Adrenal gland (tissue), 19 donors: ENCODE measurements at places on chromosomes 1 and 21. TPM values are rescaled to one million over a fixed set of nuclear protein-coding genes. Genes with fewer than 3 reads are reported as not detected.

DNA sequence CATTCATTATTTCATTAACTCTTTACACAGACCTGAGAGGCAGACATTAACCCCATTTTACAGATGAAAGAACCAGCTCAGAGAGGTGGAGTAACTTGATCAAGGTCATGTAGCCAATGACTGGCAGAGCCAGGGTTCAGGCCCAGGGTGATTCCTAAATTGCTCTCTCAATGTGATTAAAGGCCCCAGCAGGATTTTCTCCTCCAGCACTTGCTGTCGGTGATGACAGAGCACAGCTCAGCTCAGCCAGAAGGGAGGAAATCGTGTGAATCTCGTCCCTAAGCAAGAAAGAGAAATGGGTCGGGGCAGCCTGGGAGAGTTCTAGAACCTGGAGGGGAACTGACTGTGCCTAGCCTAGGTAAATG lies 19.5 kb upstream of the RNF19B start:
- peaks cover 35% of the 10 kb centered on the region for H3K4me1 ChIP-seq
- no peak for DNase-seq
- no peak overlapping the region for H3K4me3 ChIP-seq
- H3K36me3 ChIP-seq: no peaks in the 10 kb centered on the region
- no peak overlapping the region for H3K27ac ChIP-seq
- no peaks in the 10 kb centered on the region for H3K27me3 ChIP-seq

DNA sequence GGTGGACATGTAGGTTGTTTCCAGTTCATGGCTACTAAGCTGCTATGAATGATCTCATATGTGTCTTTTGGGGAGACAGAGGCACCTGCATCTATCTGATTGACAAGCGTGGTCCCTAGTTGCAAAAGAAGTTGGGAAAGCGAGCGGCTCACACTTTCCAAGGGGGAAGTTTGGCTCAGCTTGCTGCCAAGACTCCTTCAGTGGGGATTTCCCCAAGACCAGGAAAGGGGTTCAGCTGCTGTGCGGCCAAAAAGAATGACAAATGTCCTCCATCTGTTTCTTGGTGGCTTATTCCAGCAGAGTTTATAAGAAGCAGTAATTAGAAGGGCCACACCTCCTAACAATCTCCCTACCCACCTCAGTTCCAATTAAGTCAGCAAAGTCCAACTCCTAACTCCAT lies 128.5 kb upstream of the GALNT2 start:
- no peaks in the 10 kb centered on the region for H3K27me3 ChIP-seq
- H3K36me3 ChIP-seq: no peaks in the 10 kb centered on the region
- DNase-seq: no peak
- H3K27ac ChIP-seq: no peak overlapping the region

LAX1 gene
- not detected for total RNA-seq

RAD54L gene
- not detected for total RNA-seq

CFHR4 gene
- total RNA-seq: not detected

- no peaks in the 10 kb centered on the region for H3K4me1 ChIP-seq
- no peaks in the 10 kb centered on the region for H3K36me3 ChIP-seq
- H3K4me3 ChIP-seq: no peak overlapping the region
These were observed 31.8 kb upstream of the PSMG1 start for GRCh38 chr21:39215078-39215477.

- no peaks in the 10 kb centered on the region for H3K36me3 ChIP-seq
- peaks cover 26% of the 10 kb centered on the region for H3K27me3 ChIP-seq
- no peak overlapping the region for H3K27ac ChIP-seq
- DNase-seq: no peak
These were observed 203.2 kb downstream of the C1orf94 start for GRCh38 chr1:34379911-34380310.

DNA sequence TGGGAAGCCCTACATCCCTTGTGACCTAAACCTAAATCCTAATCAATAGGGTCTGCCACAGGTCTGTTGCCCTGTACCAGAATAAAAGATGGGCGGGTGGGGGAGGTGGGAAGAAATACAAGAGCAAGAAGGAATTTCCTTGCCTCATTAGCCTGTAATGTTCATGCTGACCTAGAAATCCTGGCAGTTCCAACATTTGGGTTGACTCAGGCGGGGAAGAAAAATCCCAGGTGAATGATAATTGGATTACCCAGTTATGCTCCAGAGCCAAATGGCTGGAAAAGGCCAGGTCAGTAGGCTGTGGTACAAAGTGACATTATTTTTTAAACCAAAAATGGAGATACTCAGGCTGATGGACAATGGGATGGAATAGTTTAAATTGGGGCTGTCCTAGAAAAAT lies 27.3 kb upstream of the A3GALT2 start:
- no peaks in the 10 kb centered on the region for H3K27me3 ChIP-seq
- peak overlapping the region; percentile 81 for H3K4me3 ChIP-seq
- H3K4me1 ChIP-seq: peaks cover 51% of the 10 kb centered on the region
- no peaks in the 10 kb centered on the region for H3K36me3 ChIP-seq

C1orf210 gene
- total RNA-seq: not detected

FNDC10 gene
- total RNA-seq: 32.0 TPM

DNA sequence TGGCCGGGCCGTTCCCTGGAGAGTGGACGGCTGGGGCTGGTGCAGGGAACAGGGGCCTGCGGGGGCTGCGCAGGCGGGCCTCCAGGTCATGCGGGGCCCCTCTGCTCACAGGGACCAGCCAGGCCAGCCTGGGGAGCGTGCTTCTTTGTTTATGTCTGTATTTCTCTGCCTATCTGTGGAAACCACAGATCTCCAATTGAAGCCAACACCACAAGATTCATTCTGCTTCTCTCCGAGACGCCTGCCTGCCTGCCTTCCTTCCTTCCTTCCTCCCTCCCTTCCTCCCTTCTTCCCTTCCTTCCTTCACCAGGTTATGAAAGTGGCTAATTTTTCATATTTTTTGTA lies 39.9 kb upstream of the HMGN1 start:
- H3K4me1 ChIP-seq: peaks cover 26% of the 10 kb centered on the region
- DNase-seq: no peak
- H3K27me3 ChIP-seq: no peaks in the 10 kb centered on the region
- peak overlapping the region; percentile 68 for H3K4me3 ChIP-seq
- peaks cover 21% of the 10 kb centered on the region for H3K36me3 ChIP-seq

- no peak overlapping the region for H3K4me3 ChIP-seq
- no peaks in the 10 kb centered on the region for H3K27me3 ChIP-seq
- H3K36me3 ChIP-seq: peaks cover 44% of the 10 kb centered on the region
- DNase-seq: no peak
These were observed 27.1 kb downstream of the DHCR24 start for GRCh38 chr1:54859700-54860391.

S100A3 gene
- total RNA-seq: 0.28 TPM

DNA sequence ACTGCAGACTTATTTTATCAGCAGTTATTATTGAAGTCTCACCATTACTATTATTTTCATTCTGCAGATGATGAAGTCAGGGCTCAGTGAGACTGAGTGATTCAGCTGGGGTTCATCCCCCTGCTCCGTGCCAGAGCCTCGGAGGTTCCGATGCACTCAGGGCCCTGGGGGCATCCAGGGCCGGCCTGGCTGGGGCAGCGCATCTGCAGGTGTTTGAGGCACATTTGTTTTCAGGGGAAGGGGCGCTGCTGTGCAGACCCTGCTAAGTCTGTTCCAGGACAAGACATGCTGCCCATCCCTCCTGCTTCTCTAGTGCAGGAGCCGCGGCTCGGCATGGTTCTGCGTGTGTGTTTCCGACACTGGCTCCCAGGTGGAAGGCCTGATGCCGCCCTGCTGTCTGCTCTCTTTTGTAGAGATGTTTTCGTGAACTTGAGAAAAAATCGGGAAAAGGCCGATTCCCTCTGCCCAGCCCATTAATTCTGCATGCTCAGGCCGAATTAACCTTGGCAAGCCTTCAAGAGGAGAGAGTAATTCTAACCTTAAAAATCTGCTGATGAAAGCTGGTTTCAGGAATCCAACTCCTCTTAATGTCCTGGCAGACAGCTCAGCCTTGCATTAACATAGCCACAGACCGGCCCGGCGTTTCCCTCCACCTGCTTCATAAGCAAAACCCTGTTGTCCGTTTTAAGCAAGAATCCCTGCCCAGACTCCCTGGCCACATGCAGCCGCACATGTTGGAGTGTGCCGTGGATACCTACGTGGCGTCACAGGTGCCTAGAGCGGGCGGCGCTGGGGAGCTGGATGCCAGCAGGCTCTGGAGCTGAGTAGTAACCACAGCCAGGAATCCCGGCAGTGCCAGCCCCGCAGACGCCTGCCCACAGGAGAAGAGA lies 316.0 kb upstream of the VAMP3 start:
- peaks cover 5% of the 10 kb centered on the region for H3K4me1 ChIP-seq
- H3K36me3 ChIP-seq: no peaks in the 10 kb centered on the region
- no peak for DNase-seq
- H3K27ac ChIP-seq: no peak overlapping the region

DNA sequence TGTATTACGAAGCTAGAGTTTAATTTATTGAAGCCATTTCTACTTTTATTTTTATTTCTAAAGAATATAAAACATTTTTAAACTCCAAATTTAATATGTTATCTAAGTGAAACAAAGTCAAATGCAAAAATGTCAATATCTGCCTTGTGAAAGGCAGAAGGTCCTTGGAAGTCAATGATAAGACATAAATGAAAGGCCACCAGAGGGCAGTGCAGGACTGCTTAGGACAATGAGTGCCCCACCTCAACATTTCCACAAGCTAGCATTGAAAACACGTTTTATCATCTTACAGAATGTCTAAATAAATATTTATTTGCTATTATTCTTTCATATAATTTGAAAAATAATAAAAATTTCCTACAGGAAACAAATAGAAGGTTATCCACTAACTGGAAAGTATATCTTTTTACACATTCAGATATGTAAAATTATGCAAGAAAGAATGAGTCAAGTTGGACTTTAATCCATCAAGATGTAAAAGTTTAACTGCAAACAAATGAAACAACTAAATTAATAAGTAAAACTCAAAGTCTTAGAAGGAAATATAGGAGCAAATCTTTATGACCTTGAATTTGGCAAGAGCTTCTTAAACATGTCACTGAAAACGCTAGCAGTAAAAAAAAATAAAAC lies 140.1 kb upstream of the FMN2 start:
- no peaks in the 10 kb centered on the region for H3K36me3 ChIP-seq
- no peaks in the 10 kb centered on the region for H3K4me1 ChIP-seq
- H3K4me3 ChIP-seq: no peak overlapping the region
- DNase-seq: peak; percentile 91

DNA sequence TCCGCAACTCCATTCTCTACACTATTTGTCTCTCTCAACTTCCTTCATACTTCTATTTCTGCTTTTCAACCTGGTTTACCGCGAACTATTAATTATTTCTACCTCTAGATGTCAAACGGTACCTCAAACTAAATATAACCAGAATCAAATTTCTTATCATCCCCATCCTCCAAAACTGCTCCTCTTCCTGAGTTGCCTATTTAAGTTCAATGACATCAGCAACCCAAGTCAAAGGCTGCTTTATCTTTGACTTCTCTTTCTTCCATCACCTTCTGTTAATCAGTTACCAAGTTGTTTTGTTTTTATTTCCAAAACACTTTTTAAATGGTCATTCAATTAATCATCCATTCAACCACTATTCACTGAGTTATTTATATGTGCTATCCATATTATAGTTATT lies 171.9 kb downstream of the COL24A1 start:
- no peaks in the 10 kb centered on the region for H3K36me3 ChIP-seq
- H3K27ac ChIP-seq: no peak overlapping the region
- H3K4me3 ChIP-seq: no peak overlapping the region
- no peak for DNase-seq
- H3K27me3 ChIP-seq: no peaks in the 10 kb centered on the region

GRCh38 chr1:115593365-115594259 lies 48.2 kb upstream of the VANGL1 start:
- H3K36me3 ChIP-seq: no peaks in the 10 kb centered on the region
- no peak for DNase-seq
- H3K4me3 ChIP-seq: no peak overlapping the region
- no peaks in the 10 kb centered on the region for H3K27me3 ChIP-seq
- no peak overlapping the region for H3K27ac ChIP-seq

APCS gene
- total RNA-seq: not detected
